Fibroblast of gingiva (primary cell): ENCODE measurements at places on chromosomes 6 and 20.

DNA sequence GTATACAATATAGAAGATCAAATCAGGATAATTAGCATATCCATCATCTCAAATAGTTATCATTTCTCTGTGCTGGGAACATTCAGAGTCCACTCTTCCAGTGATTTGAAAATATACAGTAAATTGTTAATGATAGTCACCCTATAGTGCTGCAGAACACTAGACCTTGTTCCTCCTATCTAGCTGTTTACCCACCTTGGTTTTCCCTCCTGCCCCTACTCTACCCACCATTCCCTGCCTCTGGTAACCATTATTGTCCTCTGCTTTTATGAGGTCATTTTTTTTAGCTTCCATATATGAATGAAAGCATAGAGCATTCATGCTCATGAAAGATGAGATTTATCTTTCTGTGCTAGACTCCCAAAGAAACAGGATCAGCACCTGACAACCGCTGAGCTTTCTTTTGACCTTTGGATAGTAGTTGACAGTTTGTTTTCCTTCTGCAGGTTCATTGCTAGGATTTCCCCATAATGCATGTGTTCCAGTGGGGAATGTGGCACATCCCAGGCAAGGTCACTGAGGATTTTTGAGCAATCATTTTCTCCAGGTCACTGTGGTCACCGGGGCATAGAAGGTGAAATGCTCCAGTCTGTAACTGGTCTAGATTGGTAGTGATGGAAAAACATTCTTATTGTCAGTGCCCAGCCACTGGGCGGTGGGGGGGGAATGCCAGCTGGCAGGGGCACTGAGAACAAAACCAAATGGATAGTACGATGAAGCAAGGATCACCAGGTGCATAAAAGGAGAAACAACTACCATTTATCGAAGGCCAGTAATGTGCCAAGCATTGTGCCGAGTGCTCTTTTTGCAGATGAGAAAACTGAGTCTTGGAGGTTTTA lies 33.6 kb upstream of the BCAS1 start:
- no peak for DNase-seq

- DNase-seq, result no peak
Measured at GRCh38 chr6:157158897-157159296, 164.4 kb downstream of the TMEM242 start.

DNA sequence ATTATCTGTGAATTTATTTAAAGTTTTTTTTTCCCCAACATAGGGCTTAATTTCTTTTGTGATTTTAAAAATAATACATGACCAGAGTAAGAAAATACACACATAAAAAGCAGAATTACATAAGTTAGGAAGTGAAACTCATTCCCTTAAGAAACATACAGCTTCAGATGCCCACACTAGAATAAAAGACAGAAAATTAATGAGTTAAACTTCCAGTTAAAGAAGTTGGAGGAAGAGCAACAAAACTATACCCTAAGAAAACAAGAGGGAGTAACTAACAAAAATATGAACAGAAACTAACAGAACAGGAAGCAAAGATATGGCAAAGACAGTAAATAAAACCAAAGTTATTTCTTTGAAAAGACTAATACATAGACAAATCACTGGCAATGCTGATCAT lies 107.6 kb upstream of the CEP85L start:
- no peak for DNase-seq

DNA sequence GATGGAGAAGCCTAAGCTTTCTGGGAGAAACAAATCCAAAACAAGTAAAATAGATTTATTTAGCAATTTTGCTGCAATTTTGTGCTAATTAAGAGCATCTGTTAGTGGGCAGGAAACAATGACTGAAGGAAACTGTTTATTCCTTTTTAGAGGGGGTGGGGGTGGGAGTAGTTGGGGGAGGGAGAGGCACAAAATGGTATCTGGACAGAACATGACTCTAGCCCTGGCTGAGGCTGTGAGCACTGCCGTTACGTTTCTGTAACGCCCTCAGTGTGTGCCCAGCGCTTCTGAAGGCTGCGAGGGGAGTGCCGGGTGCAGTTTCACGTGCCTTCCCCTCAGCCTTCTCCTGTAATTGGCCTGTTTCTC lies 28.8 kb downstream of the METTL24 start:
- peak; percentile 43 for DNase-seq

- no peak for DNase-seq
Measured at GRCh38 chr6:35213824-35214756, at the start of gene SCUBE3. Gene SCUBE3, plus strand, starts transcription at chr6:35213956. Its CDS starts 463 bp downstream, at chr6:35214419.
